Activated effector memory CD4-positive, alpha-beta T cell treated with Interleukin-2 at 50 U/mL for 16 hours (primary cell): ENCODE measurements at places on chromosomes 12 and 14.
A peak's percentile ranks its signal among the peaks of the same experiment; 100 is the strongest.

GRCh38 chr14:80942191-80942600, 658 bp upstream of the CEP128 start:
- no peak for DNase-seq

DNA sequence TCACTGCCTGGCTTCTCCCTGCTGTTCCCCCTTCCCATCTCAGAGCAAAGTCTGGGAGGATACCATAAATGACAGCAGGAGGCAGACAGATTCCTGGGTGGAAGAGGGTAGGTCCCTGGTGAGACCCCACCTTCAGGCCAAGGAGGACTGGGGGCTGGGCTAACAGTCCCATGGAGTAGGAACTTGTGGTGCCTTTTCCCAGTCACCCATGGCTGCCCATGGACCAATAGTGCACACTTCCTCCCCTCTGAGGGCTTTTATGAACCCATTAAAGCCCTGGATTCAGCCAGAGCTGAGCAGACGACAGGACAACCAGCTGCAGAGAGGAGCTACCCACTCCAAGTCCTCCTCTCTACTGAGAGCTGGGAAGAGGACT, 36.6 kb upstream of the OR5AU1 start:
- no peak for DNase-seq

- DNase-seq: no peak
Observed at GRCh38 chr12:115957686-115958290, 319.7 kb downstream of the MED13L start.

GRCh38 chr14:49194067-49194466, 392.1 kb downstream of the RPS29 start:
- DNase-seq: no peak

DNA sequence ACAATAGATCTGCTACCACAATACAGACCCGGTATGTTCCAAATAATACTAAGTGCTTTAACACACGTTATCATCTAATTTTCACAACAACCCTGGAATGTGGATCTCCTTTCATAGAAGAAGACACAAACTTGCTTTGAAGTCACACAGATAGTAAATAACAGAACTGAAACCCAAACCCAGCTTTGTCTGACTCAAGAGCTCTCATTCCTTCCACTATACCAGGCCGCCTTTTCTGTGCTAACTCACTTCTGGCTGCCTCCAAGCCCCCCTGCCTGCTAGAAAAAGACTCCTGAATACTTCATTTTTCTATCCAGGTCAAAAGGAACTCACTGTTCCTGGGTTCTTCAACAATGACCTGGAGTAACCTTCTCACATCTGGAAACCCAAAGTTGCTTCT, 37.8 kb downstream of the PRPF40B start:
- DNase-seq: no peak

DNA sequence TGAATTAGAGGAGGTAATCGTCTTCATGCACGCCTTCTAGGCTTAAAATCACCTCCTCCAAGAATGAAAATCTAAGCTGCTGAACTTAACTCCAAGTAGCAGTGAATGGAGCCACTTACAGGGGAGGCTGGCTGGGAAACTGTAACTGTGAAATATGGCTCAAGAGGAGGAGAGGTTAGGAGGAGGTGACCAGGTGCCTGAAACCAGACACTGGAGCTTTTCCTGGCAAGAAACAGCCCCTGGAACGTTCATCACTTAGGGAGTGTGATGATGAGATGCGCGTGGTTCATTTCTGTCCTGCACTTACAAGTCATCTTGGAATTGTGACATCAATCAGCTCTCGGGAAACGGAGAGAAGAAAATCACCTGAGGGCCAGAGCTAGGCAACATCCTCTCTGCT, 62.3 kb upstream of the TMEM132C start:
- DNase-seq: no peak

DNA sequence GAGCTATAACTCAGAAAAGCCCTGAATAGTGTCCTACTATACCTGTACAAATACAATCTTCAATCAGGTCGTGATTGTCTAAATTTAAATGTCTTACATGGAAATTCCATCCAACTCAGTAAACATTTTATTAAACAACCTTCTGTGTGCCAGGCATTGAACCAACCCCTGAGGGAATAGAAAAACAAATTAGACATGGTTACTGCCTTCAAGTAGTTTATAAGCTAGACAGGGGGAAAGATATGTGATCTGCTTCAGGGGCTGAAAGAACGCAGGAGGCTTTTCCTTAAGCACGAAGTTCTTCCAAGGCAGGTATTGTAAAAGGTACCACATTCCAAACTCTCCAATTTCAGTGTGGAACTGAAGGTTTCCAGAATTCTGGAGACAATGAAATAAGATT, 39.7 kb upstream of the STAB2 start:
- DNase-seq: no peak

DNA sequence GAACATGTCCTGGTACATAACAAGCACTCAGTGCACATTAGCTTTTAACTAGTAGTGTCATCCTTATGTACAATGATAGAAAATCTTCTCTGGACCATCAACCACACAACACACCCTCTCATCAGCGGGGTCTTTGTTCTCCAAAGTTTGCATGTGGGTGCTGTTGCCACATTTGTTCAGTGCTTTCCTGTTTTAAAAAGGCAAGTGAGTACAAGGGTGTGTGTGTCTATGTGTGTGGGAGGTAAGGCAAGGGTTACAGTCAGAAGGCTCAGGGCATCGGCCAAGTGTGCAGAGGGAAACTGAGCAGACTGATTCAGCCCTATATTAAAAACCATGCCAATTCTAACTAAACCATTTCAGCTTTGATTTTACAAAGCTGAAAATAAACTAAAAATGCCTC, 17.9 kb downstream of the KRT76 start:
- DNase-seq: no peak

- no peak for DNase-seq
Observed at GRCh38 chr14:65173973-65174693, 71.8 kb upstream of the MAX start.

DNA sequence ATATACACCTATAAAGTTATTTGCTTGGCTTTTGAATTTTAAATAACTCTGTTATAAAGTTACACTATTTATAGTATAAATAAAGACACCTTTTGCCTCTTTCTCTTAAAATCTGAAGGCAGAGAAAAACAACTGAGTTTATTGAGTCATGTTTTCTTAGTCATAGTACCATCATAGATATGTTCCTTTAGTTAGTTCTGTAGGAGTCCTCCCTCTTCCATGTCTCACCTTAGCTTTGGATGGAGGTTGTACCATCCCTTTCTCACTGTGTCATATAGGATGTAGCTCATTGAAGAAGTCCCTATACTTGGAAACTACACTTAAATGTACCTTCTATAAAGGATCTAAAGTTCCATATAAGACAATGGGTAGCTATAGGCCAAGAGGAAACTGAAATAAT, 39.7 kb upstream of the TSPAN8 start:
- DNase-seq: no peak

GRCh38 chr12:753611-754472, 1.5 kb downstream of the WNK1 start:
- peak; percentile 24 for DNase-seq

GRCh38 chr12:1318327-1319031, 275.9 kb downstream of the FBXL14 start:
- no peak for DNase-seq

- no peak for DNase-seq
Observed at GRCh38 chr14:91985008-91985407, 37.5 kb upstream of the FBLN5 start.

- DNase-seq: no peak
Observed at GRCh38 chr14:75440733-75441477, 13.1 kb downstream of the JDP2 start.

- no peak for DNase-seq
Observed at GRCh38 chr12:66636771-66637170, 42.1 kb downstream of the GRIP1 start.

DNA sequence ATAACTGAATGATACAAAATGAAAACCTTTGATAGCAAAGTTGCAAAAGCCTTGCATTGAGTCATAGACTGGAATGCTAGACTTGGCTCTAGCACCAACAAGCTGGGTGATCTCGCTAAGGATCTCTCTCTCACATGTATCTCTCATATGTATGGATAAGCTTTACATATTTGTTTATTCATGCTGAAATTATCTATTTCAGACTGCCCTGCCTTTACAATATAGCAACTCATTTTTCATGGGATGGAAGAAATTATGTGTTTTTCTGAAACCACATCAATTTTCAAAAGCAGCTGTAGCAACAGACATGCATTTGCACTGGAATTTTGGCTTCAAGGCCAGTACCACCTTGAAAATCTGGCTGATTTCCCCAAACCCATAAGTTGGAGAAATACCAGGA, 11.4 kb downstream of the RERG start:
- DNase-seq: no peak

DNA sequence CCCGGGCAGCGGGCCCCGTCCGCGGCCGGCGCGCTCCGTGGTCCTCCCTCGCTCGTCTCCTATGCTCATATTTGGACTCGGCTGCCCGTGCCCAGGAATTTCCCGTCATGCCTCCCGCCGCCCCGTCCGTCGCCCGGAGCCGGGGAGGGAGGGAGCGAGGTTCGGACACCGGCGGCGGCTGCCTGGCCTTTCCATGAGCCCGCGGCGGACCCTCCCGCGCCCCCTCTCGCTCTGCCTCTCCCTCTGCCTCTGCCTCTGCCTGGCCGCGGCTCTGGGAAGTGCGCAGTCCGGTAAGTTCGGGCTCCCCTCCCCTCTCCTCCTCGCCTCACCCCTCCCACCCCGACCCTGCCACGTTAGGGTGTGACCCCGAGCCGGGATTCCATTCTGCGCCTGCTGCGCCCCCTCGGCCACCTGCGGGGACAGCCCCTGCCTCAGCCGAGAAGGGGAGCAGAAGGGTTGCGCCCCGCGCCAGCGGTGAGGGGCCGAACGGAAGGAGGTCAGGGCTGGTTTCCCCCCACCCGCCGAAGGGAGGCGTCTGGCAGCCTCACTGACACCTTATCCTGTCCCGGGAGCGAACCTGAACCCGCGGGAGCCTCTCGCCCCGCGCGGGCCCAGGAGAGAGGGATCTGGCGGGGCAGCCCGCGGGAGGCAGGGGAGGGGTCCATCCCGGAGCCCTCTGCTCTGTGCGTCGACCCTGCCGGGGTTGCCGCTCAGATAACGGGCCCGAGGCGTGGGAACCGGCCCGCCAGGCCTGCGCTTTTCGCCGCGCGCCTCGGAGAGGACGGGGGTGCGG, at the start of gene MSRB3:
TSS of gene MSRB3 (plus strand) at position 108 of the 793 bp plus-strand sequence. CDS start 29,897 bp downstream, outside the sequence.
- no peak for DNase-seq

GRCh38 chr12:78457938-78458337, 406.6 kb upstream of the SYT1 start:
- DNase-seq: no peak

GRCh38 chr14:96511667-96512066, 9.5 kb downstream of the PAPOLA start:
- no peak for DNase-seq

DNA sequence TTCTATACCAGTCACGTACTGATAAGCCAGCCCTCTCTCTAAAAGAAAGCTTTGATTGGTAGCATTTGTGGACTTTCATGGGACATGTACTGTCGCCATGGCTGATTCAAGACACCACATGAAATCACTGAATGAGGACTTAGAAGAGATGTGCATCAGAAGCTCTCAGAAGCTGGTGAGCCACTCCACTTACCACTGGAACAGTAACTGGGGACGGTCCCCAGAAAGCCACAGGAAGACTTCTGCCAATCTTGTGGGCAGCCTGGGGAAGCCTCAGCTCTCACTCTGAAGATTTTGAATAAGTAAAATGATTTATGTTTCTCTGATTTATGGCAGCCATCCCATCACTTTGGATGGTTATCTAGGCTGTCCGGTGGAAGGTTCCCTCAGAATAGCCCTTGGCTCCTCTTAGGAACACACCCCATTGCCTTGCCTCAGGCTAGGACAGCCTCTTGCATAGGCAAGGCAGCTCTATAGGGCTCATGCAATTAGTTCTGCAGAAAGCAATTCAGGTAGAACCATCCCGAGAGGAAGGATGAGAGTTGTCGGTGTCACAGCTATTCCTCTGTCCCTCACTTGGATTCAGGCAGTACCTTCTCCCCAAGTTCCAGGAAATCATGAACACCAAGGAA, 9.8 kb downstream of the DHRS1 start:
- no peak for DNase-seq

- peak; percentile 37 for DNase-seq
Observed at GRCh38 chr14:81219759-81220579, 790 bp downstream of the GTF2A1 start.

- DNase-seq: no peak
Observed at GRCh38 chr12:8622646-8623045, 10.0 kb upstream of the AICDA start.
